ELR (cell line): ENCODE measurements at places on chromosomes 13 and 19.
A peak's percentile ranks its signal among the peaks of the same experiment; 100 is the strongest.

GRCh38 chr13:94009701-94010100, 469.8 kb downstream of the DCT start:
- peak; percentile 6 for DNase-seq

GRCh38 chr19:54153731-54154326, 5.7 kb downstream of the LENG1 start:
- no peak for DNase-seq

GRCh38 chr19:1046117-1046626, 6.3 kb downstream of the ABCA7 start:
- no peak for DNase-seq

DNA sequence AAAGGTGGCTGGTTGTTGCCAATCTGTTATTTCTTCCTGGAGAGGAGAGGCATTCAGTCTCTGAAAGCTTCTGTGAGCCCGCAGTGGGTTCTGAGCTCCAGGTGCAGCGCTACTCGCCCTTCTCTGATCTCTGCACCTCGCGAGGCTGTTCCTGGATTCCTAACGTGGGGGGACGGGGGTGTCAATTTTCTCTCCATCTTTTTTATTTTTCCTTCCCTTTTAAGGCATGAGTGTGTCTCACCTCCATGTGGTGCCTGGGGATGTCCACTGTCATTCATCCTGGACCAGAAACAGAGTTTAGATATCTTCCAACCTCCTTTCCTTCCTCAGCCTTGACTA, 626 bp downstream of the ZNF233 start:
- DNase-seq, result no peak

- no peak for DNase-seq
Measured at GRCh38 chr13:36359301-36359950, 13.2 kb upstream of the SPART start.

DNA sequence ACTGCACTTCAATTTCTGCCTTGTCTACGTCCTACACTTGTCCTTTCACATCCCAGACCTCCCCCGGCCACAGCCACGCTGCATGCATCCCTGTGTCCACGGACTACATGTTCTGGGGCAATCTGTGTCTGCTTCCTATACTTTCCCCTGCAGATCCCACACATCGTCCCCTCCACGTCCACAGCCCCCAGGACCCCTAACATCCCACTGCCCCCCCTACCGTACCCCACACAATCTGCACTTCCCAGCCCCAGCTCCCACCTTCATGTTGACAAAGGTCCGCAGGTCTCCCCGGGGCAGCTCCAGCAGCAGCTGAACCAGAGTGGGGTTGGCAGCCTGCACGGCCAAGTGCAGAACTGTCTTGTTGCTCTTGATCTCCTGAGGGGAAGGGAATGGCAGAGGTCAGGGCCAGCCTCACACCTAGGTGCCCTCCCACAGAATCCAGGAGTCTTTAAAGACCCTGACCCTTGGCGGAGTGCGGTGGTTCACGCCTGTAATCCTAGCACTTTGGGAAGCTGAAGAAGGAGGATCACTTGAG, 10.2 kb downstream of the NFKBID start:
- no peak for DNase-seq

DNA sequence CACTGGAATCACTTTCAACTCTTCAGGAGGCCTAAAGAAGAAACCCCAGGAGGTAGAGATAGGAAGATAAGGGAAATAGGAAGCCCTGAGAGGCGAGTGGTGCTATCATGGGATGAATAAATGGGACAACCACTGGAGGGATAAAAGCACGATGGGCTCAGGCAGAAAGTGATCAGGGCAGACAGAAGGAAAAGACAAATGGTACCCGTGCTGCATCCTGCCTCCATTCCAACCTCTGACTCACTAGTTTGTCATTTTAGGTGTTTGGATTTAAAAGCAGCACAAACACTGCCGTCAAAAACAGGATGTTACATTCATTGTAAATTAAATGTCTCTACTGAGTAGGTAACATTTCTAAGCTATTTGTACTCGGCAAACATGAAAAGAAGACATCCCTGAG, 314.3 kb upstream of the HTR2A start:
- peak; percentile 72 for DNase-seq

- peak; percentile 65 for DNase-seq
Measured at GRCh38 chr19:41339936-41340335, 13.8 kb downstream of the TGFB1 start.

DNA sequence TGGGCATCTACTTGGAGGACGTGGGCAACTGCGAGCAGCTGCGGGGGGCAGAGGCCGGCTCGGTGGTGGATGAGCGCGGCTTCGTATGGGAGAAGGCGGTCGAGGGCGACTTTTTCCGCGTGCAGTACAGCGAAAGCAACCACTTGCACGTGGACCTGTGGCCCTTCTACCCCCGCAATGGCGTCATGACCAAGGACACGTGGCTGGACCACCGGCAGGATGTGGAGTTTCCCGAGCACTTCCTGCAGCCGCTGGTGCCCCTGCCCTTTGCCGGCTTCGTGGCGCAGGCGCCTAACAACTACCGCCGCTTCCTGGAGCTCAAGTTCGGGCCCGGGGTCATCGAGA, 10.3 kb upstream of the STRN4 start:
- DNase-seq, result no peak

- DNase-seq, result no peak
Measured at GRCh38 chr19:50341091-50341564, 12.0 kb upstream of the KCNC3 start.

GRCh38 chr19:39307046-39307821, 11.0 kb downstream of the IFNL1 start:
- no peak for DNase-seq
